ENCODE measurements at places on chromosomes 2 and 18.

GRCh38 chr18:63508596-63508995 is 31.8 kb downstream of the SERPINB5 start:
- peak; percentile 69 for DNase-seq

DNA sequence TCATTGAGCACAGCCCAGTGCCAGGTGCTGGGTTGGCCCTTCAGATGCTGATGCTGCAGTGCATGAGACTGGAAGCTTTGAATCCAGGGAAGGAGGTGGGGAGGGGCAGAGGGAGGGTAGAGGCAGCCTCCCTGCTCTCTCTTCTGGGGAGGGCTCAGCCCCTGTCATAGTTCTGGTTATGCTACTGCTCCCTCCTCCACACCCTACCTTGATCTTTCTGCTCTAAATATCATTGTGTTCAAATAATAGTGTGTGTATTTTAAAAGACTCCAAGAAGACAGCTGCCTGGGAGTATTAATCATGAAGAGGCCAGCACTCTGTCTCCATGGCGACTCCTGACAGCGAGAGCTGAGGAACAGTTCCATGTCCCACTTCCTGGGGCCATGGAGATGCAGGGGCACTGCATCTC is 3.8 kb upstream of the EGR4 start:
- peak; percentile 78 for DNase-seq

GRCh38 chr2:9773903-9774239 is 69.4 kb upstream of the TAF1B start:
- no peak for DNase-seq

GRCh38 chr2:51410331-51410730 is 378.4 kb upstream of the NRXN1 start:
- no peak for DNase-seq

- DNase-seq: no peak
Measured at GRCh38 chr2:149331023-149331400, 625 bp downstream of the LYPD6 start.

GRCh38 chr2:9229470-9229820 is 22.8 kb downstream of the ASAP2 start:
- no peak for DNase-seq

DNA sequence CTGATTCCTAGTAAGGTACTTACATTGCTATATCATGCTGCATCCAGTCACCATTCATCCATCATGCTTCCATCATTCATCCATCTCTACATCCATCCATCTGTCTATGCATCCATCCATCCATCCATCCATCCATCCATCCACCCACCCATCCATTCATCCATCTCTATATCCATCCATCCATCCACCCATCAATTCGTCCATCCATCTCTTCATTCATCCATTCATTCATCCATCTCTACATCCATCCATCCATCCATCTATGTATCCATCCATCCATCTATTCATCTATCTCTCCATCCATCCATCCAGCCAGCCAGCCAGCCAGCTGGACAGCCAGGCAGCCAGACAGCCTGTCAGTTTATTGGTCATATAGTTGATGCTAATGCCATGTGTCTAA is 20.7 kb downstream of the PRKCE start:
- no peak for DNase-seq

DNA sequence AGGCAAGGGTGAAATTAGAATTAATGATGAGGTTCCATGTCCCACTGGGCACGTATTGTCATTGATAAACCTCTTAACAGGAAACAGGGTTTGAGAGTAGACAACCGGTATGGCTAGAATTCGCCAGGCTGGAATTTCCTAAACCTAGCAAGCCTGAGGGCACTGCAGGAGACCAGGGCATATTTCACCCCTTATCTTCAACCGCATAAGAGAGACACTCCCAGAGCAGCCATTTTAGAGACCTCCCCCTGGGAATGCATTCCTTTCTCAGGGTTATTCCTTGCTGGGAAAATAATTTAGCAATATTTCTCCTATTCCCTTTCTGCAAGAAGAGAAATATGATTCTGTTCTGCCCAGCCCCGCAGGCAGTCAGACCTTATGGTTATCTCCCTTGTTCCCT is 334.6 kb upstream of the LYPD1 start:
- no peak for DNase-seq

DNA sequence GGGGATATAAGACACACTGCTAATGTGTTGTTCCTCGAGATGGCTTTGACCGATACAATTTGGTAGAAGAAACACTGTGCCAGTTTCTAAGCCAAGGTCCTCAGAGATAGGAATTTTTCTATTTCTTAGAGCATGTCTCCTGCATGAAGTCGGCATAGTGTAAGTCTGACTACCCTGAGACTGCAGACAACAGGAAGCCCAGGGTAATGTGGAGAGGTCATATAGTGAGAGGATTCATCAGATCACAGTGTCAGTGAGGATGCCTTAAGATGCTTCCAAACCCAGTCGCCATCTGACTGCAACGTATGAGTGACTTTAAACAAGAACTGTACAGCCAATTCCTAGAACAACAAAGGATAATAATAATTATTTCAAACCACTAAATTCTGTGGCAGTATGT is 818.3 kb upstream of the GYPC start:
- DNase-seq: no peak

DNA sequence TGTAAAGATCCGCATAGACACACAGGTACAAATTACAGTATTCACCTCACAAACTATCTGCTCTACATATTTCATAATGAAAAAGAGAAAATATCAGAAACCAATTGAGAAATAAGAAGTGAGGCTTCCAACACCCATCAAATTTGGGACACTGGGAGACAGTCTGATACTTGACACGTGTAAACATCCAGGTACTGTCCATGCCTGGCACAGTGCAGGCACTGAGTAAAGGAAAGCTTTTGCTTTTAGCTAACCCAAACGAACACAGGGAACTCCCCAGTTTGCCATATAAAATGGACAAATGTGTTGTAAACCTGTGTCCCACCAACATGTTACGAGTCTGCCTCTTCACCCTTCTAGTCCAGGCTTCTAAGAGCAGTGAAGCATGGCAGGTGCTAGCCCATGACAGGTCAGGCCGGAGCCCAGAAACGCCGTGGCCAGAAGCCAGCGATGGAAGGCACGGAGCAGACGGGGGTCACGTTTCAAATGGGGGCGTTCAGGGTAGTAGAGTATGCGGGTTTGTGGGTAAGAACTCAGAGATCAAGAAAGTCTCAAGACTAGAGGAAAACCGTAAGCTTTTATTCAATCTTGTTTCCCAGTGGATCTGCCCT is 27.0 kb downstream of the CDH2 start:
- DNase-seq: no peak
